ENCODE measurements at places on chromosomes 2 and 18.

GRCh38 chr18:49340446-49340845 is 120.0 kb downstream of the DYM start:
- DNase-seq: no peak

- no peak for DNase-seq
Measured at GRCh38 chr2:160889439-160890170, 270.6 kb upstream of the TANK start.

GRCh38 chr2:222799262-222799918 is 61.4 kb upstream of the ACSL3 start:
- no peak for DNase-seq

DNA sequence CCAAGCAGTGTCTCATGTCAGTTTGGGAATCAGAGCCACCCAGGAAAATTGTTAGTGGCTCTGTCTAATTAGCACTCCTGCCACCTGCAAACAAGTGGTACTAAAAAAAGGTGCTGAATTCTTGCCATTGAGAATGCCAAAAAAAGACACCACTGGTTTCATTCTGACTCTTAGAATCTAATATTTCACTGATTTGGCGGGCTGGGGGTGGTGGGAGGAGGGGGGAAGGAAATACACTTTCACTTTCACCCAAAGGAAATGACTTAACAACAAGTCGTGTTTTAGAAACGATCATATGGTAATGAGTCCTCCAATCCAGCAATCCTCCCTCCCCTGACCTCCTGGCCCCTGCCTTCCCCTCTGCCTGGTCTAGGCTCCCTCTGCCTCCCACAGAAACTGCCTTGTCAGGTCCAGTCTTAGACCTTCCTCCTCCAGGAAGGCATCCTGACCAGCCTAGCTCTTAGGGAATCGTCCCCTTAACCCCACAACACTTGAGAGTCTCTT is 4.4 kb upstream of the KLHL29 start:
- no peak for DNase-seq

DNA sequence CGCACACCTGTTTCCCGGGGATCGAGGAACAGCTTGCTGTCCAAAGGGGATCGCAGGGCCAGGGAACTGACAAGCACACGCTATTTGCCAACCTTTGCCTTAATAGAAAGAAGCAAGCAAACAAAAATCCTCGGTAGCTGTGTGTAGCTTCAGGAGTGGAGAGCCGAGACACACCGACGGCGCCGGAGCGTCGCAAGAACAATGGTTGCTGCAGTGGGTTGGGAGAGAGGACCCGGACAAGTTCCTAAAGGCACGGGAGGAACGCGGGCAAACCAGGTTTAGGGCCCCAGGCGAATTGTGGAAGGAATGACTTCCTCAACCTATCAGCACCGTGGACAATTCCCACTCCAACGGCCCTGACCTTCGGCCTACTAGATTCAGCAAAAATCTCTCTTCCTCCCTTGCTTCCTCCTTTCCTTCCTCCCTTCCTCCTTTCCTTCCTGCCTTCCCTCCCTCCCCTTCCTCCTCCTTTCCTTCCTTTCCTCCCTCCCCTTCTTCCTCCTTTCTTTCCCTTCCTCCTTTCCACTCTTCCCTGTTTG is 4.9 kb upstream of the NEUROD1 start:
- DNase-seq: no peak

DNA sequence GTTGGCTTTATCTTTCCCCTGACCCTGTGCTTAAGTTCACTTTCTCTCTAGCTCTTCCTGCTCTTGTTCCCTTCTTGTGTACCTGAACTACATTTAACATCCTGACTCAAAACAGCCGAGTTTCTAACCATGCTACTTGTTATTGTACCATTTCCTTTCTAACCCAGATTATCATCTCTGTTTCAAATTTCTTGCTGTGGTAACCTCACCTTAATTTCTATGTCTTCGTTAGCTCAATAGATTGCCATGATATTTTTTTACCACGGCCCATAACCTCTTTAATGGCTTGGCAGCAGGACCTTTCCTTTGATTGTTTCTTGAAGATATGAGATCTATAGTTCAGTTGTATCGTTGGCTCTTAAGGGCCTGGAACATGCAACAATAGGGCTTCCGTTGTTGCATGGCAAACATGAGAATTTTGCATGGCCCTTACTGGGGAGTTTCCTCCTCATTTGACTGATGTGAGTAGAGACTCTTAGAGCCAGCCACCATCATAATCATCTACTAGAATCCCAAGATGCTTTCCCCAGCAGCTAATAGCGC is 11.1 kb downstream of the CFAP36 start:
- no peak for DNase-seq

DNA sequence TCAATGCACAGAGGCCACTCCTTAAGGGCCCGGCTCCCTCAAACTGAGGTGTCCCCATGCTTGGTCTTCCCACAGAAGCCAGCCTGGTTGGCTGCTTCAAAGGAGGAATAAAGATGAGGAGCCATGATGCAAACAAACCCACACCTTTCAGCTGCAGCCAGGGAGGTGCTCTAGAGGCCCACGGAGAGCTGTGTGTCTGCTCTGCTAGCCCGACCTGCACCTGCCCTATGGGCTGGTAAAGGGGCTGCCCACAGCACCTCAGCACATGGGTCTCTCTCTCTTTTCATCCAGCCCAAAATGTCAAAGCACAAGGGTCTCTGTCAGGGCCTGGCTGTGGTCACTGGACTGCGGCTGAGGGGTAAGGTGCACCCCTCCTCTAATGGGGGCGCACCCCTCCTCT is 132.1 kb downstream of the MSH2 start:
- DNase-seq: no peak

DNA sequence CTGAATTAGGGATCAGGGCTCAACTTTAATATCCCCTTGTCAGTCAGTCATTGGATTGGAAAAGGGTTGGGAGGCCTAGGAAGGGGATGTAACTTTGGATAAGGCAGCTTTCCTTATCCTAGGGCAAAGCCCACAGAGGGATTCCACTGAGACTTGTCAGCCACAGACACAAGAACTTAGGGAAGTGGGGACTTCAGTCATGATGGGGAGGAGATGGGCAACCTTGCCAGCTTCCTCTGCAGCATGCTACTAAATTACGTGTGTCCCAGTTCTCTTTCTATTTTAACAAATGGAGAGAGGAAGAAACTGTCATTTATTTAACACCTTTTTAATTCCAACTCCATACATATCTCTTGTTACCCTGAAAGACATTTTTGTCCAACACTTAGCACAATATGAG is 237.8 kb downstream of the WDR7 start:
- no peak for DNase-seq

DNA sequence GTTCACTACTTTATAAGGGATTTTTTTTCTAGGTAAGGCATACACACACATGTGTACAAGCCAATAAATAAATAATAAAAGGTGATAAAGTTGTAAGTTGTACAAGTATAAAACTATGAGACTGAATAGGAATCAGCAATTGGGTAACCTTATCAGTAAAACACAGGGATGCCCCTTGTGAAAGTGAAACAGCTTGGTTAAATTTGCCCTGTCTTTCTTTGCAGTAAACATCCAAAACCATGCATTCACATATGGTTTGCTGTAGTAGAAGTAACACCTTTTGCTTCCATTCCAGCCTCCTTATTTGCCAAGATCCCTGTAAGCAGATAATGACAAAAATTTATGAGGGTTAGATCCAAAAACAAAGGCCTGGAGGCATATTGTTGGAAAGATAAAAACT is 44.3 kb upstream of the NEUROD1 start:
- no peak for DNase-seq

DNA sequence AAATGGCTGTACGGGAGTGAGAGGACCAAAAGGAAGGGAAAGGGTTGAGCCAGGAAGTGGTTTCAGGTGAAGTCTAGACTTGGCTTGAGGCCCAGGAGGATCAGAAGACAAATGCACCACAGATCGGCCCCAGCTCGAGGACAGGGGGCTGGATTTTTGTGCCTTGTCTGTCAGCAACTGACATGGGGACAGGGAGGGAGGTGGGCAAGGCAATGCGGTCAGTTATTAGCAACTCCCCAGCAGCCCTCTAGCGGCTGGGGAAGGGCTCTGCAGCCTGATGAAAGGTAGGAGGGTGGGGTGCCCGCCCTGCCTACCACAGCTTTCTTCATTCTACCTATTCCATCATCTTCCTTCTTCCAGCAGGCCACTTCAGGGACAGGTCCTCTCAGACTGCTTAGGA is 50.0 kb downstream of the CPO start:
- DNase-seq: peak; percentile 3

DNA sequence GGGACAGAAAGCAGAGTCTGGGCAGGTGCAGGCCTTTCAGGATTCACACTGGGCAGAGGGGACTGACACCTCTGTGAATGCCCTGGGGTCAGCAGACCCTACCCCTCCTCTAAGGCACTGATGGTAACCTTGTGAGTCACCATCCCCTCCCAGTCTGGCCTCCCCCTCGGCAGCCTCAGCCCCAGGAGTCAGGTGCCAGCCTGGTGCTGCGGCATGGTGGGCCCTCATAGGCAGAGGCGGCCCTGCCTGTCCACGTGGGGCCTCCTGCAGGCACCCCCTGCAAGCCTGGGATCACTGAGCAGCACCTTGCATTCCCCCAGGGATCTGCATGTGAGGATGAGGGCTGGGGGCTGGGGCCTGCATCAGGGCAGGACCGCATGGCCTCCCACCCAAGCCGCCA is 4.8 kb upstream of the GPR17 start:
- DNase-seq: no peak

- no peak for DNase-seq
Measured at GRCh38 chr18:5107988-5108387, 89.1 kb downstream of the AKAIN1 start.

DNA sequence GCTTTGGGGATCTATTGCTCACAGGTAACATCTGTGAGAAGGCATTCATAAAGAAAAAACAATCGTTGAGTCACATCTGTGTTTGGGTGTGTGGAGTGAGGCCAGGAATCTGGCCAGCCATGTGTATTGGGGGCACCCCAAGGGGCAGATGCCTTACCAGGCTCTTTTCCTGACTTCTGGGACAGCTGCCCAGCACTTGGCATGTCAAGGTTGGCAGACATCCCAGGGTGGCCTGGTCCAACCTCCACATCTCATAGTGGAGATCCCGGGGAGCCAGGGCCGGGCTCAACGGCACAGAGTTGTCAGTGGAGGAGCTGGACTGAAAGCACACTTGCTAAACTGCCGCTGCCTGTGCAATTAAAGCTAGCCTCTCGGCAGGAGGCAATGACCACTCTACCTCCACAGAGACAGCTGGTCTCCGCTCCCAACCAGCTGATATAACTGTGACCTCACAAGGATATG is 75.3 kb upstream of the MGAT4A start:
- no peak for DNase-seq

- DNase-seq: no peak
Measured at GRCh38 chr2:241868661-241869081, 858 bp upstream of the RTP5 start.

- no peak for DNase-seq
Measured at GRCh38 chr18:27848336-27848735, 328.6 kb downstream of the CDH2 start.

DNA sequence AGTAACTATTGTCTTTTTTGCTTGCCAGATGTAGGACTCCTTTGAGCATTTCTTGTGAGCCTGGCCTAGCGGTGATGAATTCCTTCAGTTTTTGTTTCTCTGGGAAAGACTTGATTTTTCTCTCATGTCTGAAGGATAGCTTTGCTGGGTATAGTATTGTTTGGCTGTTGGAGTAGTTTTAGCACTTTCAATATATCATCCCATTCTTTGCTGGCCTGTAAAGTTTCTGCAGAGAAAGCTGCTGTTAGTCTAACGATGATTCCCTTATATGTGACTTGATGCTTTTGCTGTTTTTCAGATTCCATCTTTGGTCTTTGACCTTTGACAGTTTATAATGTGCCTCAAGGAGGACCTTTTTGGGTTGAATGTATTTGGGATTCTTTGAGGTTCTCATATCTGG is 12.7 kb downstream of the ZDBF2 start:
- no peak for DNase-seq

GRCh38 chr18:3654442-3655253 is 204.7 kb downstream of the TGIF1 start:
- DNase-seq: no peak

- DNase-seq: no peak
Measured at GRCh38 chr2:1960761-1961160, 216.4 kb upstream of the PXDN start.

GRCh38 chr2:238027058-238027457 is 33.7 kb upstream of the SCLY start:
- DNase-seq: no peak

GRCh38 chr2:139160836-139161235 is 380.6 kb upstream of the NXPH2 start:
- no peak for DNase-seq

DNA sequence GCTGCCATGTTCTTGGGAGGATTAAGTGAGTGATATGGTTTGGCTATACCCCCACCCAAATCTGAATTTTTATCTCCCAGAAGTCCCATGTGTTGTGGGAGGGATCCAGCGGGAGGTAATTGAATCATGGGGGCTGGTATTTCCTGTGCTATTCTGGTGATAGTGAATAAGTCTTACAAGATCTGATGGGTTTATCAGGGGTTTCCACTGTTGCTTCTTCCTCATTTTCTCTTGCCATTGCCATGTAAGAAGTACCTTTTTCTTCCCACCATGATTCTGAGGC is 291.4 kb downstream of the KCNS3 start:
- no peak for DNase-seq

DNA sequence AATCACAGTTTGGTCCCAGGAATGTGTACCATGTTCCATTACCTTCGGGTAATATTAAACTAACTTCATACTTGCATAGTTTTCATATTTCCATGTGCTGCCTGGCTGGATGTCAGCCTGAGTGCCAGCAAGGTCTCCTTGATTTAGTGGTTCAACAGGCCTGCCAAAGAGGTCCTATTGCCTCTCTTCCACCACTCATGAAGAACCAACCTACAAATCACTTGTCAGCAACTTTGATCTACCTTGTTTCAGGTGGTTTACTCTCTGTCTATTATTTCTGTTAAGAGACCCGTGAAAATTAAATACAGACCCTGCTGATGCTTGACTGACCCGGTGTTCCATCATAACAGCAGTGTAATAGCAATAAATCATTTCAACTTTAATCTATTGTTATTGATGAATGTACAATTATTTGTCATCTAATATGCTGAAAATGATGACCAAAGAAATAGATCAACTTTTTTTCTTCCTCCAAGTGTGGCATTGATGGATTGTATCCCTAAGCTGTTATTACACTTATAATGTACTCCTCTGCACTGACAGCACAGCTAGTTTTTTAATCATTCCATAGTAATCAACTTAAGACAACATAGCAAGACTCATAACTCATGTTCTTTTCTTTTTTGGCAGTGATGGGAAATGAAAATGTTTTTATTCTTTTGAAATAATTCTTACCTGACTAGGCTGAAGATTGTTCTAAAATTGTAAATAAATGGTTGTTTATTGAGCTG is 1220.2 kb upstream of the ACVR2A start:
- no peak for DNase-seq

- DNase-seq: no peak
Measured at GRCh38 chr2:109473616-109474318, 140.0 kb downstream of the SEPTIN10 start.
